ENCODE measurements at places on chromosomes 4 and X. TPM values are rescaled to one million over a fixed set of nuclear protein-coding genes. Genes with fewer than 3 reads are reported as not detected.
A peak's percentile ranks its signal among the peaks of the same experiment; 100 is the strongest.

- DNase-seq = no peak
These were observed 689.0 kb downstream of the GRID2 start for GRCh38 chr4:92992758-92993157.

- DNase-seq = peak; percentile 67
These were observed 94.3 kb downstream of the DDIT4L start for GRCh38 chr4:100095729-100096595.

- DNase-seq = peak; percentile 51
These were observed 142.9 kb downstream of the PCDH7 start for GRCh38 chr4:30863021-30863420.

DNA sequence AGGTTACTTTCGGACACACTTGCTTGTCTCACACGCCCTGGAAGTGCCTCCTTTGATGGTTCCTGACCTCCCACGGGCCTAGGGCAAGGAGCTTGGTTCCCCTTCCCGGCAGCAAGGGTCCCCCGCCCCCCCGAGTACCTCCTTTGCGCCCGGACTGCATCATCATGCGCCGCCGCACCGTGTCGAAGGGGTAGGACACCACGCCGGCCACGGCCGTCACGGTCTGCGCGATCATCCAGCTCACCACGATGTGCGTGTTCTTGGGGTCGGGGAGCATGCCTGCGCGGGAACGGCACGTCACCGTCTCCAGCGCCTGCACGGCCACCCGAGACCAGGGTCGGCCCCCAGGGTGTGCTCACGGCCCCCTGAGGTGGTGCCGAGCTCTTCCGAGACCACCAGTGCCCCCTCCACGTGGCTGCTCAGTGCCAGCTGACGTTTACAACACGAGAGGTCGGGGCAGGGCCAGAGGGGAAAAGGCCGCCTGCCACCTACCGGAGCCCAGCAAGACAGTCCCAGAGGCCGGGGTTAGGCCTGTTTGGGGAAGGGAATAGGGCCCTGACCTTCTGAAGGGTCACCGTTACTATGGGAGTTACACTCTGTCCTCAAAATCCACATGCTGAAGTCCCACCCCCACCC is 4.7 kb downstream of the SLC25A6 start:
- DNase-seq = no peak

PPA2 gene
- 91.6 TPM for total RNA-seq

ANK2 gene
- 11.6 TPM for total RNA-seq

DNA sequence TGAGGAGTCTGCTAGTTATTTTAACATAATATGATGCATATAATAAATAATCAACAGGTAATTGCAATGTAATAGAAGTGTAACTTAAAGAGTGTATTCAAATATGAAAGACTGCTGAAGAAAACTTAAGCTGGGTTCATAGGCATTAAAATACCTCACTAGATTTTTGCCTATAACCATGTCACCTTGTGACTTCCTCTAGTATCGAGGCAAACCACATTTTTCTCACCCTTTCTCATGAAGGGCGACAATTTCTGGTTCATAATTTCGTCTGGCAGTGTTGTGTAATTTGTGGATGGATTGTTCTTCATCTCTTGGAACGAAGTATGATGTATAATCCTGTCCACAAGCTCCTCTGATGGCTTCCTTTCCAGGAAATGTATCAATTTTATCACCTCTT is 16.0 kb downstream of the SULT1E1 start:
- DNase-seq = no peak

- no peak for DNase-seq
These were observed 42.1 kb downstream of the HMX1 start for GRCh38 chr4:8829584-8829983.

GRCh38 chrX:49042581-49043219 is 457 bp downstream of the TFE3 start:
- DNase-seq = peak; percentile 1

DNA sequence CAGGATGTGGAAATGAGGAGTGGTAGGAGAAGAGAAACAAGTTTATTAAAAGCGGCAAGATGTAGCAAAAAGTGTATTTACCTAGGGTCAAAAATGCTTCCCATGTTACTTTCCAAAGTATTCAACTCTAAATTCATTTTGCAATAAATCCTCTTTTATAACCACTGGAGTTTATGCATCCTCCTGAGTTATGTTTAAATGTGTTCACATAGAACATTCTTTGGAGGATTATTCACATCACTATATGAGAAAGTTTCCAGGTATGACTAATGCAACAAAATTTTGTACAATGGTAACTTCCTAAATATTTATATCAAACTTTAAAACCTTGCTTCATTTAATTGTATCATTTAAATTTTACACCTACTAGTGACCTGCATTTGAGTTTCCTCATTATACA is 870.6 kb upstream of the SLIT2 start:
- peak; percentile 32 for DNase-seq

DNA sequence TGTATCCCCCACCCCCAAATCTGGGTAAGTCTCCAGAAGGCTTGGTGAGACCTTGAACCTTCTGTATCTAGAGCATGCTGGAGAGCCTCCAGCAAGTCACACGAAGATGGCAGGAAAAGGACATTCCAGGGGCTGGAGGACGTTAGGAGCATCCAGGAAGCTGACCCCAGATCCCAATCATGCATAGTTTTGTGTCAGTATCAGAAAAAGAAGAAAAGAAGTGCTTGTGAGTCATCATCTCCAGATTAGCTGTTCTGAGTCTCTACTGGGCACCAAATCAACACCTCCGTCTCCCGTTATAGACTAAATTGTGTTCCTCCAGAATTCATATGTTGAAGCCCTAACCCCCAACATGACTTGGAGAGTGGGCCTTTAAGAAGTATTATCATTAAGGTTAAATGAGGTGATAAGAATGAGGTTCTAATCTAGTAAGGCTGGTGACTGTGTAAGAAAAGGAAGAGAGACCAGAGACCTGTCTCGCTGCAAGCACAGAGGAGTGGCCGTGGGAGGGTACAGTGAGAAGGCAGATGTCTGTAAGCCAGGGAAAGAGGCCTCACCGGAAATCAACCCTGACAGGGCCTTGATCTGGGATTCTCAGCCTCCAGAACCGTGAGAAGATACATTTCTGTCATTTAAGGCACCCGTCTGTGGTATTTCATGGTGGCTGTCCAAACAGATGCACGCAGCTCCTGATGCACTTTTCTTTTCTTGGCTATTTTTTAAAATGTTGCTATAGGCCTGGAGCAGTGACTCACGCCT is 38.1 kb upstream of the CLDN24 start:
- DNase-seq = peak; percentile 46

NLGN3 gene
- 0.06 TPM for total RNA-seq

- no peak for DNase-seq
These were observed 7.8 kb upstream of the HAUS3 start for GRCh38 chr4:2249526-2250356.

KLHL4 gene
- 8.5 TPM for total RNA-seq

DNA sequence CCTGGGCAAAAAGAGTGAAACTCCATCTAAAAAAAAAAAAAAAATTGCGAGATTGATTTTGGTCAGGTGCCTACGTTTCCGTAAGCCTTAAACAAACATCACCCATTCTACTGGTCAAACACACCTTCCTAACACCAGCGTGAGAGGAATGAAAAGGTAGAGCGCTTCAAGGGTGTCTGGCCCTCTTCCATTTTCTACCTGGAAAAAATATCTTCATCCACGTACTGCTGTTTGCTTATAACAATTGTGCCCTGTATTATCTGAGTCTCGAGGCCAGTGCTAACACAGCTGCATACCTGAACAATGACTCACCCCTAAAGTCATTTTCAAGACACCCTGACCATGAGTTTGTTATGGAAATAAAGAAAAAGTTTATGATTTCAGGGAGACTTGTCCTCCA is 13.9 kb downstream of the TMSB4X start:
- peak; percentile 69 for DNase-seq

- no peak for DNase-seq
These were observed 130.7 kb downstream of the TSPAN5 start for GRCh38 chr4:98527534-98528269.

GRCh38 chr4:179521952-179522351 is 2079.7 kb upstream of the AGA start:
- no peak for DNase-seq

DNA sequence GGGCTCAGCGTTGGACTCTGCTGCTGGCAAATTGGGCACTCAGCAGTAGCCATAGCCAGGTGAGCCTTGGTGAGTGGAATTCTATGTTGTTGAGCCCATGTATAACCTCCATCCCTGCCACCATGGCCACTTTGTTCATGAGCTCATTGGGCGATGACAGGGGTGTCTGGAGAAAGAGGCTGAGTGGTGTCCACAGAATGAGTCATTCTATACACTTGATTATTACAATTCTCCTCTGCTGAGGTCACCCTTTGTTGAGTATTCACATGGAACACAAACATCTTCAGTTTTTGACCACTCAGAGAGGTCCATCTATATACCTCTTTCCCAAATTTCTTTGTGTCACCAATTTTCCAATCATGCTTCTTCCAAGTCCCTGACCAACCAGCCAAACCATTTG is 1341.7 kb downstream of the PCDH7 start:
- DNase-seq = peak; percentile 56

SLC6A14 gene
- total RNA-seq = not detected

HSFX3 gene
- not detected for total RNA-seq

FOXP3 gene
- not detected for total RNA-seq

PDCL2 gene
- total RNA-seq = not detected

UGT8 gene
- 0.07 TPM for total RNA-seq

GRCh38 chrX:38154818-38155217 is 65.9 kb downstream of the SRPX start:
- no peak for DNase-seq

- peak; percentile 80 for DNase-seq
These were observed 10.9 kb downstream of the MTMR1 start for GRCh38 chrX:150704030-150704613.

SPATA18 gene
- 3.3 TPM for total RNA-seq

TMPRSS11F gene
- not detected for total RNA-seq

DNA sequence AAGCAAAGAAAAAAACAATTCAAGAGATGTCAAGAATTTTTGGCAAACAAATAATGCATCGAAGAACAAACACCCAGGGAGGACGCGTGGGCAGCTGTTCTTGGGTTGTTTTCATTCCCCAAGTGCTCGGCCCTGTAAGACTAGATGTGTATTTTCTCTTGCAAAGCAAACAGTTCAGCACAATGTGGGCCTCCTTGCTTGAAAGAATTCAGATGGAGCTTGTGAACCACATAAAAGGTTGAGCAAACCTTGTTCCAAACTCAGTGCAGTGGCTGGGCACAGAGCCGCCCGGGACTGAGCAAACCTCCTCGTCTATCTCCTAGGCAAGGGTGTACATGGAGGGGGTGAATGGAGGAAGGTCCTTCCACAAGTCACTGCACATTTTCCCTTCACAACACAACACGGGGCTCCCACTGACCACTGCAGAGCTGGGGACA is 82.4 kb downstream of the HTRA3 start:
- no peak for DNase-seq

GRCh38 chr4:167032871-167033270 is 201.4 kb downstream of the SPOCK3 start:
- no peak for DNase-seq

DNA sequence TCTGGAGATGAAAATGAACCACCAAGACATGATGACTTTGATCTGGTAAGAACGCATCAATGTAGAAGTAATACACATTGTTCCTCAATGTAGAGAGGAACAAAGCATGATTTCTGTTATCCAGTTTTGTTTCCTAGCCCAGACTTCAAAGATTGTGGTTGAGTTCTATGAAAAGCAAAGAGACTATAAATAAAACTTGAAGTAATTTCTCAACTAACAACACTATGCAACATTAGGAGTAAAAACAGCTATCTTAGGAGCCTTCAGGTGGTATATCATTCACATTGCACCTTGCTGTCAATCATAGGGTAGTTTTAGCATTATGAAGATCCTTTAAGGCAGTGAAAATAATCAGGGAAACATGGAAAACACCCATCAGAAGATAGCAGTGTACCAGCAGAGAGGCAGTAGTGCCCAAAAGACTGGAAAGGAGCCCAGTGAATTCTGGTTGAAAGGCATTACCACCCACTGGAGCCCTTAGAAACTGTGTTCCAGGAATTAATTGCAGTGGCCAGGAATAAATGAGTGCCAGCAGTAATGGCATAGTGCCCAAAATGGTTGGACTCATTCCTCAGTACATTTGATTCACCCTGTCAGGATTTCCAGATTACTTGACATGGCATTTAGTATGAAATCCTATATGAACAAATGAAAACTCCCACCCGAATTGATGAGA is 300.7 kb upstream of the CXXC4 start:
- DNase-seq = no peak

DNA sequence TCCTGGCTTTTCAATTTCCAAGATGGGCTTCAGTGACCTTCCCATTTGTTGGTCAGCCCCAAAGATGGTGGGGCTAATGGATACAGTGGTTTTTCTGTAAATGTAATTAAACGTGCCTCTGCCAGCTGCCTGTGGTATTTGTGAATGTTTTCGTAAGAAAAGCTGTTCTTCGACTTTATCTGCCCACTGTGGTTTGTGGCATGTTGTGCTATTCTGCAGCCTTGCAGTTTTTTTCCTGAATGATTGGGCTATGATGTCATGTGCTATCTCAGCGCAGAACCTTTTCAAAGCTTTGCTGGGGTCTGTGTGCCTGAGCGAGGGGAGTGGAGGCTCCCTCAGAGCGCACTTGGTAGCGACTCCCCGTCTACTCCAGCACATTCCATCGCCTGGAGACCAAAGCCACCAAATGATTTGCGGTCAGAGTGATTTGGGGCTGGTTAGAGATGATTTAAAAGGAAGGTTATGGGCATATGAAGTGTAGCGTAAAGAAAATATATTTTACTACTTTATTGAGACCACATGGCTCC is 137.5 kb downstream of the PALLD start:
- peak; percentile 98 for DNase-seq

- DNase-seq = no peak
These were observed 16.6 kb downstream of the BST1 start for GRCh38 chr4:15719506-15719905.

DNA sequence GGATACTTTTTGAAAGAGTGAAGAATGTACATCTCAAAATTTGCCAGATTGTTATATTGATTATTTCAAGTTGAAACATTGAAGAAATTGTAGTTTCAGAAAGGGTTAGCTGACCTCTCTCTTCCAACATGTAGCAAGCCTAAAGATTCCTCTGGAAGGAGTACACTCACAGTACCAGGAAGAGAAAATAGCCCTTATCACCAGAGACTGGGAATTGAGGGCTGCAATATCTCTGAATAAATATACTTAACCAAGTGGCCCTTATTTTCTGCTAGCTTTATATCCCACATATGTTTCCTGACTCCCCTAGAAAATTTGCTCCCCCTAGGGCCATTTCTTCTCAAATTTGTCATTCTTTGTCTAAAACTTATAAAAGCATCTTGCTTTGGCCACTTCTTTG is 332.2 kb downstream of the GASK1B start:
- DNase-seq = no peak

DNA sequence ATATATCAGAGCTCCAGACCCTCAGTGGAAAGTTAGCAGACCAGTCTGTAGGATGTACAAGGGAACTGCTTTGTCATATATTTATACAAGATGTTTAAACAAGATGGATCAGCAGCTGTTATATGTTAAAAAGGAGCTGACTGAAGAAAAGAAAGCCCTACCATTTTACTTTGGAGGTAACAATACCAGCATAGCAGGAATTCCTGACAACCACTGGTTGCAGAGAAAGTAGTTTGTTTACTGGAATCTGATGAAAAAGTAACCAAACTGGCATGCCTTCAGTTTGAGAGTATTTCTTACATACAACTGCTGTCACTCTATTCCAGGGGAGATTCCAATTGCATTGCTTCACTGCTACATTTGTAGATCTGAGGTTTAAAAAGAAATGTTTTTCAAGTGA is 49.5 kb upstream of the GABRQ start:
- no peak for DNase-seq

Data from HT1080 (cell line).